ENCODE measurements at places on chromosomes 1 and 21.

DNA sequence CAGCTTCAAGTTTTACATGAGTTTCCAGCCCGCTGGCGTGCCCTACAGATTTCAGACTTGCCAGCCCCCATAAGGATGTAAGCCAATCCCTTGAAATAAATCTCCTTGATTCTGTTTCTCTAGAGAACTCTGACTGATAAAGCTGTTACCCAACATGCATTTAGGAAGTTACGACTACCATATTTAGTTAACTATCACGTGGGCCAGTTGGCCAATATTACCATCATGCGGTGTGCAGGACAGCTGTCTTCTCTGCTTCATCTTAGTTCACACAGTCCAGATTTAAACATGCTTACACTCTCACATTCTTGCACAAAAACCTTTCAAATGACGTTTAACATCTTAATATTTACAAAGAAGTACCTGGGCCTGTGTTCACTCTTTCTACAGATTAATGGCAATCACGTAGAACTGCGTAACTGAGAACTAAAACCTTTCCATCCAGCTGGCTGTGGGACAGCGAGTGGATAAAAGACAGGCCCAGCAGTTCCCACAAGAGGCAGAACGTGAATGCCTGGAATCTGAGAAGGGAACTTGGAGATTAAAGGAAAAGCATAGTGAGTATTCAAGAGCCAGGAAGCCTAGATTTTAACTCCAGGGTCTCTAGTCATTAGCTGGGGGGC, 20.8 kb downstream of the FAM177B start:
- no peak for DNase-seq

- no peak for DNase-seq
Observed at GRCh38 chr1:222104694-222105392, 363.0 kb upstream of the DUSP10 start.

- no peak for DNase-seq
Observed at GRCh38 chr1:72693899-72694298, 411.6 kb upstream of the NEGR1 start.

GRCh38 chr1:241323514-241324195, 33.4 kb downstream of the RGS7 start:
- DNase-seq = no peak

DNA sequence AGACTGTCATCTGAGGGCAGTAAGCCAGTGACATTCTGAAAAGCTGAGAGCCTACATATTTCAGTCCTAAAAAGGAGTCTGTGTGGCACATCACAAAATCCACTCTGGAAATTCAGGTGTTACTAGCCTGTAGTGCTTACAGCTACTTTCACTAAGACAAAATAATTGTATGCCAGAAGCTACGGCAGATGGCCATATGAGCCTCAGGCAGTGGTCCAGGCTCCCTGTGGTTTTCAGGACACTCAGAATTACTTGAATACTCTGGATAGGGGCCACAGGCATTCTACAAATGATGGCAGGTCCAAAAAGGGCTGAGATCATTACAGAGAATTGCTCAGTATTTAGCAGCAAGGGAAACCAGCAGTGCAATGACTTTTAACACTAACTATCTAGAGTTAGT, 527.1 kb downstream of the MRPL39 start:
- no peak for DNase-seq

GRCh38 chr21:40505681-40506080, 341.3 kb downstream of the DSCAM start:
- no peak for DNase-seq

GRCh38 chr1:245926888-245927287, 580.2 kb downstream of the SMYD3 start:
- DNase-seq = no peak

GRCh38 chr1:105204836-105205371, 1455.2 kb downstream of the AMY1C start:
- DNase-seq = no peak

DNA sequence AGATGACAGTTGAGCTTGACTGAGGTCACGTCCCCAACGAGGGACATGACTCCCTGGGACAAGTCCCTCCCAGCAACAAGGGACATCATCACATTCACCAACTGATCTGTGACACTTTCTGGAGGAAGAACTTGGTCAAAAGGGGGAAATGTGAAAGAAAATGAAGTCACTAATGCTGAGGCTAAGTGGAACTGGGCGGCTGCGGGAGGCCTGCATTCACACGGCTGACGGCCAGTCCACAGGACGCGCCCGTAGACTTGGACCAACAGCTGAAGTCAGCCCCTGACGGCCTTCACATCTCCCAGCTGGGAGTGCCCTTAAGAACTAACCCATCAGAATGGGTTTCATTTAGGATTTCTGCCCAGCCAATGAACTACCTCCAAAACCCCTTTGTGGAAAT, 26.6 kb downstream of the POFUT2 start:
- DNase-seq = no peak

- no peak for DNase-seq
Observed at GRCh38 chr1:43913666-43914360, 19.8 kb upstream of the ARTN start.

GRCh38 chr1:232377494-232377770, 252.5 kb downstream of the SIPA1L2 start:
- DNase-seq = no peak

DNA sequence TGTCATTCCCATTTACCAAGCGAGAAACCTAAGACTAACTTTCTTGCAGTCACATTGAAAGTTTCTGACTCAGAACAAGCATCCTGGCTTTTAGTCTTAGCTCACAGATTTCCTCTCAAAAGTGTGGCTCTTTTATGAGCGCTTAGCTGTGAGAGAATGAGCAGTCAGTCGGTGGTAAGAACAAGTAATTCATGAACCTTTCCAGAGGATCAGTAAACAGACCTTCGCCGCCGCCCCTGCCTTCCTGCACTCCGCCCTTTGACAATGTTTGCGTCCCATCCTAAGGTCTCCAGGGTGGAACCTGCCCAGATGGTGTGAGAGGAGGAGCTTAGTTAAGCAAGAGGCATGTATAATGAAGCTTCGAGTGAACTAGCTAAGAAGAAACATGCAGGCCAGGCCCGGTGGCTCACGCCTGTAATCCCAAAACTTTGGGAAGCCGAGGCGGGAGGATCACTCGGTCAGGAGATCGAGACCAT, 142.4 kb downstream of the GLUL start:
- no peak for DNase-seq

- DNase-seq = no peak
Observed at GRCh38 chr1:244084763-244085162, 33.7 kb downstream of the ZBTB18 start.

DNA sequence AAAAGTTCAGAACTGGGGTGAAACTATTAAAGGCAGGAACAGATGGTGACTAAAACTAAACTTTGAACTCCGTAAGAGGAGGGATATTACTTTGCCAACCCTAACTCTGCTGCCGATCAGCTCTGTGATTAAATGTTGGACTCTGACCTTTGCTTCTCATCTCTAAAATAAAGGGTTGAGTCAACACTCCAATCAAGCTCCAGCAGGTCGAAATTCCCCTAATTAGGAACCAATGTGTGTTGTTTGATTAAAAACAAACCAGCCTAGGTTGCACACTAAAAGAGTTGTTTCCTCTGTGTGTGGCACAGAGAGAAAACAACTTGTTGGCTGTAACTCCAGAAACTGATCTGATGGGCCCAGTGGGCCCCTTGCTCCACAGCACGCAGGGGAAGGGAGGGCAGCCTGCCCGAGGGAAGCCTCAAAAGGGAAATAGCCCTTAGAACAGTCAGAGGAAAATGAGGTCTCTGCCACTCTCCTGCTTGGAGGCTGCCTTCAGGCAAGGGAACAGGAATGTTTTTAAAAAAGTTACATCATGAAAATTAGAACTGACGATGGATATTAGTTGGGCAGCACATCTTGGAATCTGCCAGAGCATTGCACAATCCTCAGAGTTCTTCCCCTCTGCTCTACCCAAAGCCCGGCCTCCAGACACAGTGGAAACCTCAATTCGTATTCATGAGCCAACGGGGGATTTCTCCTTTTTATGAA, 69.3 kb downstream of the KCTD3 start:
- DNase-seq = no peak

- DNase-seq = no peak
Observed at GRCh38 chr1:198298640-198299039, 141.8 kb downstream of the NEK7 start.

GRCh38 chr1:6268415-6268814, 7.5 kb upstream of the GPR153 start:
- no peak for DNase-seq

- no peak for DNase-seq
Observed at GRCh38 chr1:210330279-210330866, 1.7 kb downstream of the HHAT start.

GRCh38 chr1:24252185-24252780, 65.2 kb upstream of the IFNLR1 start:
- DNase-seq = no peak

DNA sequence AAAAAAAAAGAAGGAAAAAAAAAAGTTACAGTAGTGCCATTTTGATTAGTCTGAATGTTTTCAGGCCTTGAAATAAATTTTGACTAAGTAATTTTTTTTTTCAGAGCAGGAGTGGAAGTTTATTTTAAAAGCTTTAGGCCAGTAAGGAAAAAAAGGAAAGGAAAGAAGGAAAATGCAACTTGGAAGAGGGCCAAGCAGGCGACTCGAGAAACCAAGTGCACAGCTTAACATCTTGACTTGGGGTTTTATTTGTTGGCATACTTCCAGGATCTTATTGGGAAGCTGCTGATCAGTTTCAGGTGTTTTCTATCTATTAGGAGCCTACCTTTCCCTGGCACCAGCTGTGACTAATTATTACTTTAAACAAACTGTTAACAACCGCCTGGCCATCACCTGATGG, 41.7 kb downstream of the ATF3 start:
- DNase-seq = no peak

DNA sequence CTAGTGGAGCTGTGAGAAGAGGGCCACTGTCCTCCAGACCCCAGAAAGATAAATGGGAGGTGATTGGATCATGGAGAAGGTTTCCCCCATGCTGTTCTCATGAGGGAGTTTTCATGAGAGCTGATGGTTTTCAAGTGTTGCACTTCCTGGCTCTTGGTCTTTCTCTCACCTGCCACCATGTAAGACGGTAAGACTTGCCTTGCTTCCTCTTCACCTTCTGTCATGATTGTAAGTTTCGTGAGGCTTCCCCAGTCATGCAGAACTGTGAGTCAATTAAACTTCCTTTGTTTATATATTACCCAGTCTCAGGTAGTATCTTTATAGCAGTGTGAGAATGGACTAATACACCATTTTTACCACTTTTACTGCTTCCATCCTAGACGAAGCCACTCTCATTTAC, 27.6 kb downstream of the GPR88 start:
- DNase-seq = no peak

GRCh38 chr1:175580841-175581240, 162.6 kb downstream of the TNR start:
- no peak for DNase-seq

- no peak for DNase-seq
Observed at GRCh38 chr1:41608211-41608610, 123.7 kb upstream of the EDN2 start.

GRCh38 chr1:12276225-12276624, 46.4 kb downstream of the VPS13D start:
- no peak for DNase-seq

- no peak for DNase-seq
Observed at GRCh38 chr1:88333086-88333695, 350.9 kb upstream of the PKN2 start.

Measured in stimulated activated CD8-positive, alpha-beta memory T cell treated with anti-CD3 and anti-CD28 coated beads, Interleukin-4, amount 100 ng/mL, for 1 hour (primary cell).